ENCODE measurements at places on chromosomes 6 and 20.

GRCh38 chr20:35883336-35883777, 70.9 kb downstream of the SCAND1 start:
- no peak for DNase-seq

- DNase-seq, result no peak
Measured at GRCh38 chr6:67887419-67887746, 747.7 kb upstream of the ADGRB3 start.

DNA sequence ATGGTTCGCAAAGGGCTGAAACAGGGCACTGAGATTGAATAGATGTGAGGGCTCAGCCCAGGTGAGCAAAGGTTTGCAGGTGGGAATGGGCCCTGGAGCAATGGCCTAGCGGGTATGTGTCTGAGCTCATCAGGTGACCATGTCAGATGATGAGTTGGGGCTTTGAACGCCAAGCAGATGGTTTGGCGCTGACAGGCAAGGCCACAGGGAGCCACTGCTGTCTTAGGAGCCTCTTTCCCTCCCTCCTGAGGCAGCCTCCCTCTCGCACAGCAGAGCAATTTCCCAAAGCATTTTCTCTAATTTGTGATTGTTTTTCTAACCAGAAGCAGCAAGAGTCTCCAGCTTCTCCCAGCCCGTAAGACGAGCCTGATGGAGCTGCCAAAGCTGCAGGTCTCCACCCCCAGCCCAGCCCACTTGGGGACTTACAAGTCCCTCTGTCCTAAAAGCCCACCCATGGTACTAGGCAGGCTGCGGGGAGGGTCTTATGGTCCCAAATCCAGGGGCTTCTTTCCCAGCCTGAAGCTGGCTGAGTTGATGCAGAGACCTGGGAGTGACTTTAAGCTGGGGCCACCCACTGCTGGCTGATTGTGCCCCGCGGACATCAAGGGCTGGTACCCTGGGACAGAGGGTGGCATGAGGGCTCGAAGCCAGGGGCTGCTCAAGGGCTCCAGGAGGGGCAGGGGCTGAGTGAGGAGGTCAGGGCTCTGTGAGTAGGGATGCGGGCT, 11.6 kb downstream of the CDH22 start:
- no peak for DNase-seq

DNA sequence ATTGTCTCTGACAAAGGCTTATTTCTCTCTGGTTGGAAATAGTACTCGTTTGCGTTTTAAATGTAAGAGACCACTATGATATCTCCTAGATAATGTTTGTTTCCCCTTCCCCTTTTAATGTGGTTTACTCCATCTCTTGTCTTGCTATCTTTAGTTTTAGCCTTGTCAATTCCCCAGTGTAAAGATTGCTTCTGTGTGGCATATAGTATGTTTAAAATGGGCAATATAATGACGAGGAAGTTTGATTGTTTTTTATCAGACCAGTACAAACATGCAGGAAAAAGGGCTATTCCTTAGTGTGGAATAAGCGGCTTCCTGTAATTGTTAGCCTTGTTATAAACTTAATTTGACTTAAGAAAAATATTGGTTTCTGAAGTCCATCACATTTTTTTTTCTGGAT, 3.1 kb downstream of the QKI start:
- DNase-seq, result no peak

DNA sequence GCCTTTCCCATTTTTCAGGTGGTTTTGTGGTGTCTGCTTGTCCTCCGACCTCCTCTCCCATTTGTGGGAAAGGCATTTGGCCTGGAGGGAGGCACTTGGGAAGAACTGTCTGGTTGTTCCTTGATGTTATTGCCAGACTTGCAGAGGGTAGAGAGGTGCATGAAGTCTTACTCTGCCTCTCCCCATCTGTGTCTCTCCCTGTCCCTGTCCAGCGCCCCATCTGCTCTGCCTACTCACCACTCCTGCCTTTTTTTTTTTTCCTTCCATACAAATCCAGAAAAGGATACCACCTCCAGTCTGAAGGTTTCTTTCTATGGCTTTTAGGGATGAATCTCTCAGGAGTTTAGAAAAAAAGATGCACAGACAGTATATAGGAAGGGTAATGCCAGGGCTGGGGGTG, 19.8 kb downstream of the PPARD start:
- no peak for DNase-seq

DNA sequence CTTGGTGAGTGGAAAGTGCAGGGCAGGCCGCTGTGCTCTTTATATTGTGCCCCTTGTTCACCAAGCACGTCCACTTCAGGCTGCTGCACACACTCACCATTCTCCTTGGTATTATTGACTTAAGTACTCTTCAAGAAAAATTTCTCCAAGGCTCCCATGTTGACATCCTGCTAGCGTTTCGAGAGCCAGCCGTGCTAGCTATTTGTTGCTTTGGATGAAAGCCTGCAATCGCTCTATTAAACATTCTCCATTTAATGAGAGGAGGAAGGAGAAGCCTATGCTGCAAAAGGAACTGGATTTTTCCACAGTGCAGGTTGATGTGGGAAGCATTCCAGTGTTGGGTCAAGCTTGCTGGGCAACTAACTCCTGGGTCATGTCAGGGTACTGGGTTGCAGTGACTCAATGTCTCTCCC, 113.5 kb downstream of the CD83 start:
- DNase-seq, result no peak

- DNase-seq, result no peak
Measured at GRCh38 chr6:138945354-138945753, 42.7 kb downstream of the REPS1 start.

GRCh38 chr20:36435592-36436541, 105.5 kb upstream of the MYL9 start:
- DNase-seq, result peak; percentile 83

DNA sequence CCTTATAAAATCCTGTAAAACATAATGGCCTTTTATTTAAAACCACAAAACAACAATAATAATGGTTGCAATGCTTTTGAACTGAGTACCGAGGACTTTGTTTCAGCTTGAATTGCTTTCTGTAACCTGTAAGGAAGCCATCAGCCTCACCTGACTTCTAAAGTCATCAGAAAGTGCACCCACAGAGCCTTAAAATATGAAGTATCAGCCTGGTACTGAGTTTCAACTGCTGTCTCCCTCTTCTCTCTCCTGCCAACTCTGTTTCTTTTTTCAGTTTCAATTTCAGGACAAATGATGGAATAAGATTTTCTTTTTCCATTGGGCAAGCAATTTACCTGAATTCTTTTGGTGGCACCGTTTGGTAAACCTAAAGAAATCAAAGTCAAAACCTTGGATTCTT, 119.4 kb downstream of the PHACTR1 start:
- no peak for DNase-seq
